ENCODE measurements at places on chromosomes 13 and 19.

- peak; percentile 38 for DNase-seq
Measured at GRCh38 chr19:2476451-2477140, 669 bp downstream of the GADD45B start.

GRCh38 chr19:44806291-44806690 lies 2.6 kb upstream of the BCAM start:
- no peak for DNase-seq

DNA sequence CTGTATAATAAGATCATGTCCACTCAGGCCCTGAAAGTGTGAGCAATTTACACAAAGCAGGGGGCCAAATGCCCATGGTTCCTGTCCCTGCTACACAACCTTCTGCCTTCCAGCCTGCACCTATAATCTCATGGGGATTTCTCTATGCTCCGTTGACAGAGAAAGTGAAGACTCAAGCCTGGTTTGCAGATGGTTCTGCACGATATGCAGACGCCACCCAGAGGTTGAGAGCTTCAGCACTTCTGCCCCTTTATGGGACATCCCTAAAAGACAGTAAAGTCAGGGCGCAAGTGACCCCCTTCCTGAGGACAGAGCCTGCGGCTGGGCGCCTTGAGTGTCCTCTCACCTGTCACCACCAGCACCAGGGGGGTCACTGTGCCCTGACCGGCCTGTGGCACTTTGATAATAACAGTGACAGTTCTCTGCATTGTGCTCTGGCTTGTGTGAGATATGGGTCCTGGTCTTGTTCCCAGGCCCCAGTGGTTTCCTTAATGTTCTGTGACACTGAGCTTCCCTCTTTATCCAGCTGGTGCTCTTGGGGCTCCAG lies 15.1 kb downstream of the LILRA5 start:
- DNase-seq, result no peak

DNA sequence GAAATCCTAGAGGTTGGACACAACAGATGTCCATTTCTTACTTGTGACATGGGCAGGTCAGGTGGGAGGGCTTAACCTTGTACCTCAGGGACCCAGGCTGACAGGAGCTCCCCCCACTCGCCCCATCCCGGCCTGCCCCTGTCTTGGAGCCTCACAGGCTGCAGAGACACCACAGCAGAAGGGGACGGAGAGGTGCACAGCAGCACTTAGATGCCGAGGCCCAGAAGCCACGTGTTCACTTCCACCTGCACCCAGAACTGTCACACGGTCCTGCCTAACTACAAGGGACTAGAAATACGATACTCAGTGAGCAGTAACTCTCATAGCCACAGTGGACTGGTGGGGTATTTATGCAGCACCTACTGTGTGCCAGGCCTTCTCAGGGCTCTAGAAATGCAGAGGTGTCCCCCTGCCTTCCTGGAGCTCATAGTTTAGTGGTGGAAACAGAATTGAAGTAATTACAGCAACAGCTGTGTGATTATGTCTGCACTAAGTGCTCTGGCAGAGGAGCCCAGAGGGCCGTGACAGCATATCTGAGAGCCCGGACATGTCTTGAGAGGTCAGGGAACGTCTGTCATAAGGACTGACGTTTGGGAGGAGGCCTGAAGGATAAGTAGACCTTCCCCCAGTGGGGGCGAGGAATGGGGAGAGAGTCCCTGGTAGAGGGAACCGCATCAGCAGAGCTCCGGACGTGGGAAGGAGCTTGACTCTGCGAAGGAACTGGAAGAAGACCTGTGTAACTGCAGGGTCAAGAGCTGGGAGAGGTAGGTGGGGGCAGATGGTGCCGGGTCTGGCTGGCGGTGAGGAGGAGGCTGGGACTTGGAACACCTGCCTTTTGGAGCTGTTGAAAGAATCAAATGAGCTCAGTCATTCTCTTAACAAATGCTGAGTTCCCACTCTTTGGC lies 130.0 kb downstream of the SIPA1L3 start:
- DNase-seq, result no peak

DNA sequence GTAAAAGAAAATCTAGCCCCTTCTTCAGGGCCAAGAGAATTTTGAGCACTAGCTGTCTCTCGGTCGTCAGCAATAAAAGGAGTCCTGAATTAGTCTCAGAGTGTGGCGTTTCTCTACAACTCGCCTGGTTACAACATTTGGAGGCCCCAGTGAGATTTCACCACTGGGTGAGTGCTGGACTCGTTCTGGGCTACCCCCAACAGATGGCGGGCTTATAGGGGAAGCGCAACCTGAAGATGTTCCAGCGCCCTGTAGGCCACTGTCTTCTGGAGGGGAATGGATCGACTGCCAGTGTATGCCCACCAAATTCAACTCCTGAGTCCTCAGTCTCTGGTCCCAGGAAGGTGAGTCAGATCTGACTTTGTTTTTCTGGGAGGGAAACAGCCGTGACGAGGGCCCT lies 11.7 kb upstream of the ZNF181 start:
- DNase-seq, result no peak

- no peak for DNase-seq
Measured at GRCh38 chr13:22486490-22486889, 694.3 kb upstream of the SGCG start.

DNA sequence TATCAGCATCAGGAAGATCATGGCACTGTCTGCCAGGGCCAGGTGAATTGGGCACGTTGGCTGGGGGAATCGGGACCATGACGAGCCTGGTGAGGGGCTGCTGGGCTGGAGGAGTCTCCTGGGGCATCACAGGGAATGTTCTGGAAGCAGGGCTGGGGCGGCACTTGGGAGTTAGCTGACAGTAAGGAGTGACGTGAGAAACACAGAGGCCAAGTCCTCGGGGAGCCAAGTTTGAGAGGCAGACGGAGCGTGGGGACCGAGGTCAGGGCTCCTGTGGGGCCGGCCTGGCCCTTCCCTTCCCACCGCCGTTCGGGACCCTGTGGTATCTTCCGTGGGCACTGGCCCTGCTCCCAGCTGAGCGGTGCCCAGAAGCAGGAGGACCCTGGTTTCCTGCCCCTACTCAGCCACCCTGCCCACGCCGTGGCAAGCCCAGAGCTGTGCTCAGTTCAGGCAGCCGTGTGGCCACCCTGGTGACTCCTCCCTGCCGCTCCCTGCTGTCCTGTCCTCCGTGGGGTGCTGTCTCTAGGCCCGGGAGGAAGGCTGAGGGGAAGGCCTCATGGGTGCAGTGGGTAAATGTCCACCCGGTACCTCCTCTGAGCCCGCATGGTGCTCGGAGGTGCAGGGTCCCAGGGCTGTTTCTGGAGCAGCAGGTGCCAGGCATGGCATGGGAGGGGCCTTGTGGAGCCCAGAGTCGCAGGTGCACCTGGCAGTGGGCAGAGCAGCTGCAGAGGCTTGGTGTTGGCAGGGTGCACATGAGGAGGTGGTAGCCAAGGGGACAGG lies 25.2 kb downstream of the CRTC1 start:
- DNase-seq, result no peak

GRCh38 chr13:60384911-60385310 lies 12.1 kb upstream of the TDRD3 start:
- DNase-seq, result no peak

Data from stimulated activated CD8-positive, alpha-beta memory T cell treated with anti-CD3 and anti-CD28 coated beads, Interleukin-4, amount 100 ng/mL, for 1 hour (primary cell).